Memory B cell (primary cell): ENCODE measurements at places on chromosomes 1 and 21.

DNA sequence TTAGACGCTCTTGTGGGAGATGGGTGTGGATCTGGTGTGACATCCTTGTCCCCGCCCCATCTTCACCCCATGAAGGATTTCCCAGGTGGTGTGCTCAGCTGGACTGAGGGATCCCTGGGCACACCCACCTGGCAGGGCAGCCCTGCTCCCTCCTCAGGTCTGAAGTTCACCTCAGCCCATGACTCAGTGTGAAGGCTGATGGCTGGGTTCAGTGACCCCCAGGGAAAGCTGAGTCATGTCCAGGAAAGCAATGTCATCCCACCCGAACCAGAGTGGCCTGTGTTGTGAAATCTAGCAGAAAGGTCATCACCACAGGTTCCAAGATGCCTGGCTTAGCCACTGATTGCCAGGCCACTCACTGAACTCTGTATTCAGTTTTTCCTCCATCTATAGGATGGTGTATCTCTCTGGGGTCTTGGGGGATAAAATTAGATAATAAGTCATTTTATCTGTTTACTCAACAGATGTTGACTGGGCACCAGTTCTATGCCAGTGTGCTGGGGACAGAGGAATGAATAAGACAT is 97.7 kb upstream of the JUN start:
- no peak for DNase-seq

DNA sequence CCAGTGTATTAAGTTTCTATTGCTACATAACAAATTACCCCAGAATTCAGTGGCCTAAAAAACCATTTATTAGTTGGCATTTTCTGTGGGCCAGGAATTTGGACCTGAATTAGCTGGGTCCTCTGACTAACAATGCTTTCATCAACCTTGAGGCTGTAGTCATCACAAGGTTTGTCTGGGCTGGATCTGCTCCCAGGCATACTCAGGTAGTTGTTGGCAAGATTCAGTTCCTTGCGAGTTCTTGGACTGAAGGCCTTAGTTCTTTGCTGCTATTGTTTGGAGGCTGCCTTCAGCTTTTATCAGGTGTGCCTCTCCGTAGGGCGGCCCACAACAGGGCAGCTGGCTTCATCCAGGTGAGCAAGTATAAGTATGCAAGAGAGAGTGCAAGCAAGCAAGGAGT is 31.4 kb upstream of the DEPDC1 start:
- no peak for DNase-seq

- DNase-seq = no peak
Measured at GRCh38 chr1:73593364-73593763, 604.6 kb downstream of the LRRIQ3 start.

GRCh38 chr1:226892524-226892875 is 22.1 kb downstream of the PSEN2 start:
- no peak for DNase-seq

GRCh38 chr1:5746611-5747425 is 245.4 kb downstream of the NPHP4 start:
- DNase-seq = no peak

- no peak for DNase-seq
Measured at GRCh38 chr1:209302779-209303568, 280.5 kb upstream of the CAMK1G start.

DNA sequence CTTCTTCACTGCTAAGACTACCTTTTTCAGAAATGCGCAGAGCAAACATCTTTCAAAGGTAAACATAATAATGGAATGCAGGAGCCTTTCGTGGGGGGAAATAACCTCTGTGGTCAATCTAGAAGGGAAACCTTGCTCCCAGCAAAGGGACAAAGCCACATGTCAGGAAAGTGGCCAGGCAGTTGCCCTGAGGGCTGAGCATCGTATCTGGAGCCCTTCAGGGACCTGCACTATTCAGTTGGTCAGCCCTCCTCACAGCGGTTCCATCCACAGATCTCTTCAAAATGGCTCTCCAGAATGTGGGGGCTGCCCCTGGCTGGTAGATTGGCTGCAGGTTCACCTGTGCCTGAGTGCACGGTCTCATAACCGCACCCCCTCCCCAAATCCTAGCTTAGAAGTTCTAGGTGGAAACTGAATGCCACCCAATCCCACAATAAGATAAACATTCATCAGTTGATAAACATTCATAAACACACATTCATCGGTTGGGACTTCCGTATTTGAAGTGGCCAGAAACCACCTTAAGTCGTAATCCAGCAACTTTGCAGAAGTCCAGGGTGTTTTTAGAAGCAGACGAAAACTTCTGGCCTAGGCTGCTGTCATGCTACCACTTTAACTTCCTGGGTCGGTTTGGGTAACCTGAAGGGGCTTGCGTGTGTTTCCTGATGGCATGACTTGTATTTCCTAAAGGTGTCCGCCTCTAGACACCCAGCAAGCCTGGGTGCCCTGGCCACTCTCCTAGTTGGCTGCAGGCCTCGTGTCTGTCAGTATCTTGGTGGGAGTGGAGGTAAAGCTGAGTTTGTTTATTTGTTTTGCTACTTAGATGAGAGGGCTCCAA is 50.5 kb downstream of the RASSF5 start:
- DNase-seq = peak; percentile 42

GRCh38 chr1:107213225-107213624 is 72.4 kb downstream of the NTNG1 start:
- no peak for DNase-seq

DNA sequence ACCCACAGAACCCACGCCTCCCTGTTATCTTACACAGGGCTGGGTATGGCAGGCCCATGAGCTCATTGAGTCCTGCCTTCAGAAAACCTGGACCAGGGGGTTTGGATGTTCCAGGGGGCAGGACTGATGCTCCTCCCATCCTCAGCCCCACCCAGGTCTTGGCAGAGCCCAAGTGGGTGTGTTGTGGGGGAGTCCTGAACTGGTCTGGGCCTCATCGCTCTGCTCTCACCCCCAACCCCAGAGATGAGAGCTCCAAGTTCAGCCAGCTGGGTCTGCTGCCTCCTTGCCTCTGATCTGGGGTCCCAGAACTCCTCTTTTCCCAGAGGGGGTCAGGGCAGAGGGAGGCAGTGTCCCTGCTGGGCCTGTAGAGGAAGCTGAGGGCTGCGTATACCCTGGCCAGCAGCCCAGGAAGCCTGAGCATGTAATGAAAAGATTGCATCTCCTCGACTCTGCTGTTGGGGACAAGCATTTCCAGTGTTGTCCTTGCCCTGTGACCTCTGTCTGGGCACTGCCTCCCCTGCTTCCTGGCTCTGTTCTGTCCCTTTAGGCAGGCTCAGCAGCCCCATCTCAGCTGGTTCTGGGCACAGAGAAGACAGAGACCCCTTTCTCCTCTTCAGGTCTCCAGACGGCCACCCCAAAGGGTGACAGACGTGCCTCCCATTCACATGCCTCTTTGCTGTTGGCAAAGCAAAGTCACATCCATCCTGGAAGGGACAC is 54.7 kb upstream of the EPS8L3 start:
- no peak for DNase-seq

DNA sequence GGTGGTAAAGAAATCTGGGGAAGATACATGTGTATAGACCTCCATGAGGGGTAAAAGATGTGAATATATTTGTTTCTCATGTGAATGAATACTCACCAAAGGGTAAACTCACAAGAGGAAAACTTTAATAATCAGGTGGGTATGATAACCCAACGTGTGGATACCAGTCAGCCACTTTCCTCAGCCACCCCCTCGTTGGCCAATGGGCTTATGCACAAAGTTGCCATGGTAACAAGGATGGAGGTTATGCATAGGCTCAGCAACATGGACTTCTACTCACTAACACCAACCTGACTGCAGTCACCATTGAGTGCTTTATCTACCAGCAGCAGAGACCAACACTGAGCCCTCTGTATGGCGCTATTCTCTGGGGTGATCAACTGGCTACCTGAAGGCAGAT is 424.4 kb downstream of the DUSP10 start:
- DNase-seq = no peak

DNA sequence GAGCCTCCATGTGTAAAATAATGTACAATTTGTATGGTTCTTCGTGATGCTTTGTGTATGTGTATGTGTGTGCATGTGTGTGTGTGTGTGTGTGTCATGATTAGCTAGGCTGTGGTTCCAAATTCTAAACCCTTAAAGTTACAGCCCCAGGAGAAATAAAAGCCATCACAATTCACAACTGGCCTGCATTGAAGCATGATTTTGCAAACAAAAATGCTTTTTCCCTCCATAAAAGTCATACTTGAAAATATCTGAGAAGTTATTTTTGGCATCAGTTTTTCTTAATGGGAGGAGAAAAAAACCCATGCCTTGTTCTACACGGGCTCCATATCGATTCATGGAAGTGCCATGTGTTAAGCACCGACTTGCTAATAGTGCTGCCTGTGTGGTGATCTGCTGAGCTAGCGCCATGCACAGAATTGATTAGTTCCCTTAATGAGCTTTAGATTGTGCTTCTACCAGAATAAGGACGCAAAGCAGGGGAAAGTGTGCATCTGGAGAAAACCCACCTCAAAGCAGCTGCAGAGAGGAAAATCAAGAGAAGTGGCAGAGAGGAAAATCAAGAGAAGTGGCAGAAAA is 207.3 kb downstream of the DSCAM start:
- DNase-seq = no peak

DNA sequence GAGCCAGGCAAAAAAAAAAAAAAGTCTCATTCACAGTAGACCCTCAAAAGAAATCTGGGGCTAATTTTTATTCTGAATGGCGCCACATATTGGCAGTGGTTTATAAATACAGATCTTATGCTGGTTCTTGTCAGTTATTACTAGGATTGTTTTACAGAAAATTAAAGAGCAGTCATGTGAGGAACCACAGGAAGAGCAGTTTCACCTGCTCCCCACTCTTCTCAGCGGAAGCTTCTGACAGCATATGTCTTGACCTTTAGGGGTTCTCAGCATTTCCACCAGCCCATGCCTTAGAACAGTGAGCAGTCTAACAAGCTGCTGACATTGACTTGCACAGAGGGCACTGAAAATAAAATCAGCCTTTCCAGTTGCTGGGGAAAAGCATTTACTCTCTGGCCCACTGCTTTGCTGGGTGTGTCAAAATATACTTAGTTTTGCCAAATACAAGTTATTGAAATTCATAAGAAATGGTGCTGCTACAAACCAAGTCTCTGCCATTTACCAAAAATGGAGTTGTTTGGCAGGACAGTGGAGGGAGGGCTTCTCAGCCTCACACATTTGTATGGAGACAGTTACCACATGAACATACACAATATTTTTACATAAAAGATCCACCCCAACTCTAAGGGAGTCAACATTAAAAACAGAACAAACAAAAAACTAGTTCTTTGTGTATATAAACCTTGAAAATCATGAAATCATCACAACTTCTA is 144.2 kb downstream of the SYT2 start:
- DNase-seq = peak; percentile 11

DNA sequence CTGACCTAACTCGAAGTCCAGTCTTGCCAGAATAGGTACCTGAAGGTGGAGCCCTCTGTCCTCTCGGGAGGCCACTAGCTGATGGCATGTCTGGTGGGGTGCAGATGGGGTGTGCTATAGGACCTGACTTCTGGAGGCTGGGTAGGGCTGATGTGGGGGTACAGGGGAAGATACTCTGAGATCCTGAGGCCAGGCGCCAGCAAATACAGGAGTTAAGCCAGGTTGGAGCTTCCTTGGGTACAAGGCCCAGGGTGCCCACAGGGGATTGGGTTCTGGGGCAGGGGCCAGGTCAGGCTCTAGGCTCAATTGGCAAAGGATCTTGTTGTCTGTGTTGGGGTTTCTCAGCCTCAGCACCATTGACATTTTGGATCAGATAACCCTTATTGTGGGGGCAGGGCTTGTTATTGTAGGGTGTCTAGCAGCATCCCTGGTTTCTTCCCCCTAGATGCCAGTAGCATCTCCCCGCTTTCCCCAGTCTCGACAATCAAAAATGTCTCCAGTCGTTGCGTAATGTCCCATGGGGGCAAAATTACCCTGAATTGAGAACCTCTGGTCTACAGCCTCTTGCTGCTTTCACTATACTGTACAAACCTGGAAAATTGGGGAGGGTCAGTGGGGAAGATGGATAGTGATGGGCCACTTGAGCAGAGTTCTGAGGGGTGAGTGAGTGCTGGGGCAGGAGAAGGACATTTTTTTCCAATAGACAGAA is 9.2 kb downstream of the PTPRF start:
- DNase-seq = no peak

DNA sequence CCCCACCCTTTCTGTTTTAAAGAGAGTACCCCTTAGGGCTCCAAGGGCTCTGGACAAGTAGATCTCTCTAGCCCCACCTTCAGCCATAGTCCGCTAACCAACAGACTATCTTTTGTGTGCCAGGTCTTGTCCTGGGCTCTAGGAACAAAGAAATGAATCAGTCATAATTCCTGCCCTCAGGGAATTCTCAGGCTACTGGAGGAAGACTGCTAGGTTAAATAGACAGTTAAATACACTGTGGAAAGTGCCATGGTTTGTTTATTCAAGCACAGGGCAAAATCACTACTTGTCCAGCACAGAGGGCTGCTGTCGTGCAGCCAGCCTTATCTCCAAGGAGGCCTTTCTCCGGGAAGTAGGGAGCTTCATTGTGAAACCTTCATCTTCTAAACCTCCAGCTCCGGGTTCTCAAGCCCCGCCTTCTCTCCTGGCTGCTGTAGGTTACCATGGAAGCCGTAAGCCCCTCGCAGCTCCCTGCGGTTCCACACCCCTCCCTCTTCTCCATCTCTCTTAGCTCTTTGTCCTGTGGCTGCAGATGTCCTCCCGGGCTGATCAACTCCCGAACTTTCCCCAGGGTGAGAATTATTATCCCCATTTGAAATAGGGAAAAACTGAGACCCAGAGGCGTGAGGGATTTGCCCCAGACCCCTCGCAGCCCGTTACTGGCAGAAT is 29.8 kb downstream of the SHISAL2A start:
- no peak for DNase-seq

DNA sequence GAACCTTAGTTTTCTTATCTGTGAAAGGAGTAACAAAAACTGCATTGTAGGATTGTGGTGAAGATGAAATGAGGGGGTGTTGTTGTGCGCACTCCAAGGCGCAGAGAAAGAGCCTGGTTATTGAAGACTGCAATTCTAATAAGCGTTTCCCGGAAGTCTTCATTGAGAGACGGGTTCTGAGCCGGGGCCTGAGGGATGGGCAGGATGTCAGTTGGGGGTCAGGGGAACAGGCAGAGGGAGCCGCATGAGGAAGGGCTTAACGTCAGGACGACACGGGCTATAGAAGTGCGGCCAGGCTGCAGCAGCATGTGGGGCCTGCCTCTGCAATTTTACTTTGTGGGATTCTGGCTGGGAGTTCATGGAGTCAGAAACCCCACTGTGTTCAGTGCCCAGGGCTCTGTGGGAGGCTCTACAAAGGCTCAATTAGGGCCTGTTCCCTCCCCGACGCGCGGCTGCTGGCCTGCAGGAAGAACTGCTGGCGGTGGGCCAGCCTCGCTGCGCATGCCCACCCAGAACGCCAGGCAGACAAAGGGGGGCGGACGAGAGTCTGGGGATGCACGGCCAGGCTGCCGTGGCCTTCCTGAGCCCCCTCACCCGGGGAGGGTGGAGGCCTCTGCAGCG is 20.7 kb downstream of the TRIM62 start:
- DNase-seq = no peak

- no peak for DNase-seq
Measured at GRCh38 chr1:115669886-115670285, 28.1 kb downstream of the VANGL1 start.

GRCh38 chr1:29878501-29878900 is 642.2 kb downstream of the PTPRU start:
- DNase-seq = no peak

GRCh38 chr1:214793708-214794107 is 190.7 kb downstream of the CENPF start:
- no peak for DNase-seq

- DNase-seq = peak; percentile 66
Measured at GRCh38 chr1:198598796-198599321, 40.0 kb upstream of the PTPRC start.
